GDM1 (cell line): ENCODE measurements at places on chromosomes 4 and X.

DNA sequence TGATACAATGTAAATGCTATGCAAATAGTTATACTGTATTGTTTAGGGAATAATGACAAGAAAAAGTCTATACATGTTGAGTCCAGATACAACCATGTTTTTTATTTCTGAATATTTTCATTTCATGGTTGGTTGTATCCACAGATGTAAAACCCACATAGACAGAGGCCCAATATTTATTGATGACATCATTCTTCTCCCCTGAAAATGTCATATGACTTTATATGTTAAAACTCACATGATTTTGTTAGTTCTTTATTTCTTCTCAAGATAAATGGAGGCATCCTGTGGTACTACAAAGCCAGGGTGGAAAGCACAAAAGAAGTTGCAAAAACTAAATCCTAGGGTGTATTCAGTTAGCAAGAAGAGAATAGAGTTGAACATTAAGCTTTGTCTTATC lies 149.3 kb upstream of the GLRA2 start:
- DNase-seq = no peak

DNA sequence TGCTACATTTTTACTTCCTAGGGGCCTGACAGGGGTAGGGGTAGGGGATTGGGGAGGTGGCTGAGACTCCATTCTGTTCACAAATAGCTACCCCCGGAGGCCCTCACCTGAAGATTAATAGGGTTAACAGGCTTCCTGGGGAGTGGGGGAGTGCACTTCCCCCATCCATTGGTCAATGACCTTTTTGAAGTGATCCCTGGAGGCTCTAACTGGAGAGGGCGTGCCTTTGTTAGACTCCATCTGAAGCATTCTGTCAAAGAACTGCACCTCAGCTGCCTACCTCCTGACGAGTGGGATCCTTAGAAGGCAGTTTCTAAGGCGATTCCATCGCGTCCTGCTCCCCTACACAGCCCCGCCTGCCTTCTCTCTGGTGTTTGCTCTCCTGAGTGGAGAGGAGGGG lies 10.0 kb upstream of the MTM1 start:
- DNase-seq = no peak

- DNase-seq = no peak
Measured at GRCh38 chr4:182944484-182945213, 27.5 kb upstream of the DCTD start.

GRCh38 chrX:50579955-50580354 lies 109.3 kb upstream of the DGKK start:
- DNase-seq = peak; percentile 47

GRCh38 chr4:47930971-47931804 lies 16.8 kb upstream of the NFXL1 start:
- DNase-seq = no peak

DNA sequence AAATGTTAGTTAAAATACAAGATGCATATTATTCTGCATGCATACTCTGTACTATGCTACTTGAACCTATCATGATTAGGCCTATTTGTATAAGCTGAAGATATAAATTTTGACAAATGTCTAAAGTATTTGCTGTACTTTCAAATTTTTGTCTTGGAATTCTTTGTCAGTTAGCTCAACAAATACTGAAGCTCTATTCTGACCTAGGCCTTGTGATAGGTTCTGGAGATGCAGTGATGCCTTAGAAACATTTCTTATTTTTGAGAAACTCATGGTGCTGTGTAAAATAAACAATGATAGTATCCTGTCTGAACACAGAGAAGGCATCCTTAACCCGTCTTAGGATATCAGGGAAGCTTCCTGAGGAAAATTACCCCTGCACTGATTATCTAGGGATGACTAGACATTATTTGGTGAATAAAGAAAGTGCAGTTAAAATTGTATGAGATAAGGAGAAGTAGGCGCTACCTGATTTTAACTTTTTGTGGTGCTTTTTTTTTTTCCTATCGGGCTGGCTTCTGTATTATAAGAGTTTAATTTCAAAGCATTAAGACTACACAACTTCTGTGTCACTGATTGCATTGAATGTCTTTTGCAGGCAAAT lies 43.4 kb downstream of the MOB1B start:
- no peak for DNase-seq

- no peak for DNase-seq
Measured at GRCh38 chrX:12425496-12425895, 287.2 kb downstream of the FRMPD4 start.

DNA sequence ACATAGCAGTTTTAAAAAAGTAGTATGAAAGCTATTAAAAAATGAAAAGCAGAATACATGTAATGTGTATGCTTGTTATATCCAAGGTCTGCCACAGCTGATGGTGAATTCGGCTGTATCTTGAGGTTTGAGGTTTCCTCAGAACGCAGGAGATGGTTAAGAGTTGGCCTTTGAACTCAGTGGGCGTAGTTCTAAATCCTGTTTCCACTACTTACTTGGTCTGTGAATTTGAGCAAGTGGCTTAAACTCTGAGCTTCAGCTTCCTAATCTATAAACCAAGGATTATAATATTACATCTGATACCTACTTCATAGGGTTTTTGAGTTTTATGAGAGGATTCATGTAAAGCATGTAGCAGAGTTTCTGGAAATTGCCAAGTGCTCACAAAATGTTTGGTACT lies 125.2 kb downstream of the STIM2 start:
- DNase-seq = peak; percentile 37

DNA sequence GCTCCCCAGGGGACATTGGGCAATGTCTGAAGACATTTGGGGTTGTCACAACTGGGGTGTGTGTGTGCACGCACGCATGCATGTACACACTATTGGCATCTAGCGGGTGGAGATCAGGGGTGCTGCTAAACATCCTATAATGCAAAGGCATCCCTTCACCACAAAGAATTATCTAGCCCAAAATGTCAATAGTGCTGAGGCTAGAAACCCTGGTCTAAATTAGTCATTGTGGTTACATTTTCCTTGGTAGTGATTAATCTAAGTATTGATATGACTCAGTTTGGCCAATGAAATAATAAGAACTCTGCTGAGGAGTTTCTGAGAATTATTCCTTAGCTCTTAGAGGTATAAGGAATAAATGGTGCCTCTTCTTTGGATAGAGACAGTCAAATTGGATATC lies 200.2 kb downstream of the CLCN4 start:
- no peak for DNase-seq

DNA sequence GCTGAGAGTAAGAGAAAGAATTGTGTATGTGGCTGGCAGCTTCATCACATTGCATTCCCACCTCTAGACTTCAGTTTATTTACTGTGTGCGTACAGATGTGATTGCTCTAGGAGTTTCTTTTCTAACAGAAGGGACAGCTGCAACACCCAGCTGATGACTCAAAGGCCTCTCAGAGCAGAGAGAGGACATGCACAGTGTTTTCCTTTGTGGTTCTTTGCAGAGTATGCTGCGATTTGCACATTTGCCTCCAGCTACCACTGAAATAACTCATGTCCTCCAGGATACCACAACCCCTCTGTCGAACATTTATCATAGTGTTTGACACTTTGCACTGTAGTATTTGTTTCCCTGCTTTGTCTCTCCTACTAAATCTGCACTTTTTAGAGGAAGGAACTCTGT lies 294.1 kb downstream of the STIM2 start:
- peak; percentile 64 for DNase-seq

DNA sequence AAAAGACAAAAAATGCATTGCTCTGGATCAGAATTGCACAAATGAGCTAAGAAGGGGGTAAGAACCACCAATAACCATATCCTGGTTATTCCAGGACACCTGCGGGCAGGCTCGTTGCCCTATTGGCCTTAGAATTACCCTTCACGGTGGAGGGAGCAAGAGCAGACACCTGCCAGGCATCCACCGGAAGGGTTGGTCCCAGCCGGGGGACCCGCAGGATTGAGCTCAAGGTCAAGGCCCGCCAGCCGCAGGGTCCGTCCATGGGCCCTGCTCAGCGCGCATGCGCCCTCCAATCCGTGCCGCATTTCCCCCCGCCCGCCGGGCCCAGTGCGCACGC lies 575 bp downstream of the SLC25A6 start:
- DNase-seq = no peak

- no peak for DNase-seq
Measured at GRCh38 chrX:2500803-2501558, at the start of the genes DHRSX and ZBED1. TSS of gene DHRSX (minus strand) at chrX:2500976. CDS start at chrX:2500925, 51 bp downstream. TSS of gene ZBED1 (minus strand) at chrX:2500976. CDS start at chrX:2490719, 10,257 bp downstream.

GRCh38 chrX:9293051-9293496 lies 171.8 kb upstream of the TBL1X start:
- no peak for DNase-seq

DNA sequence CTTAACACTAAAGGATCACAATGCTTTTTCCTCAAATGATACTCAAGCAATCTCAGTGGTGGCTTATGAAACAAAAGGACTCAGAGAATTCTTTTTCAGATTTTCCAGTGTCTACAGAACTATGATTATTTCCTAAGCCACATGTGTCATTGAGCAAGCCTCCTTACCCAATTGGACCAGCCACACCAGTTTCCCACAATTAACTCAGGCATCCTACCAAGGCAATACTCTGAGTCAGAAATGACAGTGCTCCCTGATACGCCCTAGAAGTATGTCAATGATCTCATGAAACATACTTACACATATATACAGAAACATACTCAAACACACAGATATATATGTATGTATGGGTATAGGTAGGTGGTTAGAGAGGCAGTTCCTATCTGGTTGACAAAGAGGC lies 4.8 kb downstream of the ADAMTS3 start:
- no peak for DNase-seq

- peak; percentile 60 for DNase-seq
Measured at GRCh38 chr4:123477711-123478209, 81.2 kb downstream of the SPRY1 start.

GRCh38 chrX:117120700-117121099 lies 657.9 kb upstream of the CT83 start:
- no peak for DNase-seq

- no peak for DNase-seq
Measured at GRCh38 chr4:167838686-167839085, 253.7 kb upstream of the ANXA10 start.

DNA sequence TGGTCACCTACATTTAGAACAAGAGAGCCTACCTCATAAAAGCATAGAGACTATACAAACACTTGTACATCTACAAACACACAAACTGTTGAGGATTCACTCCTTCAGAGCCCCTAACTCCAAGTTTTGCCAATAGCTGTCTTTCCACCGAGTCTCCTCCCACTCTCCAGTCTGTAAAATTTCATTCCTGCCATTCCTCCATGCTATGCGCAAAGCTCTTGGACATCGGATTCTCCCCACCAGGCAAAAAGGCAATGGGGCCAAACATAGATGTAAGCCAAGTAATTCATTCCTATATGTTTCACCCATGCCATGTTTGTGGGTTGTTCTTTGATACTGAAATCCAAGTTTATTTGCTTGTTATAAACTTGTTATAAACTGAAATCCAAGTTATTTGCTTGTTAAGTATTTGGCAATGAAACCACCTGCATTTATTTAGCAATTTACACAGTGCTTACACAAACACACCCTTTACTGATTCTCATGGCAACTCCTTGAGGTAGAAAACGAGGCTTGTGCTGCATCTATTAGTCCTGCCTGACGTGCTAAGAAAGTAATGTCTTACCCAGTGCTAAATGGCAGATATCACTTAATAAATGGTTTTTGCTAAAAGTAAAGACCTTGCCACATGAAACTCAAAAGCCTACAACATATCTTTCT lies 91.1 kb downstream of the SCFD2 start:
- no peak for DNase-seq

- DNase-seq = no peak
Measured at GRCh38 chr4:137998666-137999429, 243.3 kb downstream of the SLC7A11 start.

GRCh38 chr4:138053641-138054301 lies 188.4 kb downstream of the SLC7A11 start:
- no peak for DNase-seq

GRCh38 chr4:568351-568652 lies 7.8 kb downstream of the TMEM271 start:
- DNase-seq = no peak

DNA sequence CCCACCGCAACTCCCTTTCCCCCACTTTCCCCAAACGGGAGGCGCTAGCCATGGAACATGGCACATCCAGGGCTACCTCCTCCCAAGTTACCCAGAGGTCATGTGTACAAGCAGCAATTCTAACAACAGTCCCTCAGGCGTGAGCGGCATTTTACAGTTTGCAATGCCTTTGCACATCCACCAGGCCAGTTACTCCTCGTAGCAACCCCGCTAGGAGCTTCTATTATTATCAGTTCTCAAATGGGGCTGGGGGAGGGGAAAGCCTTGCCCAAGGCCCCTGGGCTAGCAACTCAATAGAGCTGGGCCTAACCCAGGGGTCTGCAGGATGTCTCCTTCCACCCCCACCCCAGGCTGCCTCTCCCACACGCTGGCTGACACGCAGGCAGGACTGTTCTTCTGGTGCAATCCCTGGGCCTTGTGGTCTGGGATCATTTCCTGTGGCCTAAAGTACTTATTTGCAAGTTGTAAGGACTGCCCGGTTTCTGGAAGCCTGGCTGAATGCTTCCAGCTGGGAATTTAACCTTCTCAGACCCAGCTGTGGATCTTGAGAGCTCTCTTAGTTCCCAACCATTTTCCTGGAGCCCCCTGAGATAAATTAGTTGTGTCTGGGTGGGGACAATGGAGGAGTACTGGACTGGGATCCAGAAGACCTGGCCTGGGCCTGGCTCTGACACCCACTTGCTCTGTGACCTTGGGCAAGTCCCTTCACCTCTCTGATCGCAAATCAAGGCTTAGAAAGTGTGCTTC lies 27.7 kb downstream of the PJA1 start:
- DNase-seq = no peak

- DNase-seq = no peak
Measured at GRCh38 chr4:26542991-26543390, 40.9 kb upstream of the TBC1D19 start.

DNA sequence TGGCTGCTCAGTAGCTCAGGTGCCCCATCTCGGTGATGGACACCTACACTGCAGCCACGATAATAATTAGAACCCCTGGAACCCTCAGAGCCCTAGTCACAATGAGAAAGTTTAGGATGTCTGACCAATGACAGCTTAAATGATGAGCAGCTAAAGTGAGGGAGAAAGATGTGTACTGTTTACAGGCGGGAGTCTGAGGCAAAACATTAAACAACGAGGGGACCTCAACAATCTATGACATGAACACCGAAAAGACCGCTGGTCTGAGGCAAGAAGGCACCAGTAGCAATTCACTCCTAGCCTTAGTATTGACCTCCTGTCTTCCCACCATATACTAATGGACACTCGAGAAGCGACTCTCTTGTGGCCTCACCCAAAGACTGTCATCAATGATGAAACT lies 369.5 kb upstream of the SMIM31 start:
- DNase-seq = no peak

DNA sequence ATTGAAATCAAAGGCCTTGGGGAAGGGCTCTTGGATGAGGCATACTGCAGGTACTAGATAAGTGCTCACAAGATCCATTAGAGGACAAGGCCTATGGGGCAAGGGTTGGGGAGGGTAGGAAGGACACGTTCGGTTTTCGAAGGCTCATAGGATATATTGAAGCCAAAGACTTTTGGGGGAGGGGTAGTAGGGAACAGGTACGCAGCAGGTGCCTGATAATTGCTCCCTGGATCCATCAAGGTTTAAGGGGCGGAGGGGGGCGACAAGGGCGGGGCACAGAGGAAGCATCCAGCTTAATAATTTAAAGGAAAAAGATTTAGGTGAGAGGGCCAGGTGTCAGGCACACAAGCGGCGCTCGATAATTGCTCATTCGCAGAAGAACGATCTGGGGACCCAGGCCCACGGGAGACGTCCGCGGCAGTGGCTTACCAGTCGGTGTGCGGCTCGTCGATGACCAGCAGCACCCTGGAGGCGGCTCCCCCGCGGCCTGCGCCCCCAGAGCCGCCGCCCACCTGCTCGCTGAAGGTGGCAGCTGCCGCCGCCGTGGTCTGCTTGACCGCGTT lies 653 bp downstream of the SYN1 start:
- no peak for DNase-seq
